LoVo (cell line): ENCODE measurements at places on chromosomes 16 and 17.

GRCh38 chr16:20214401-20214800 lies 112.9 kb downstream of the GP2 start:
- DNase-seq, result no peak

GRCh38 chr17:1156864-1157263 lies 22.9 kb downstream of the ABR start:
- no peak for DNase-seq

DNA sequence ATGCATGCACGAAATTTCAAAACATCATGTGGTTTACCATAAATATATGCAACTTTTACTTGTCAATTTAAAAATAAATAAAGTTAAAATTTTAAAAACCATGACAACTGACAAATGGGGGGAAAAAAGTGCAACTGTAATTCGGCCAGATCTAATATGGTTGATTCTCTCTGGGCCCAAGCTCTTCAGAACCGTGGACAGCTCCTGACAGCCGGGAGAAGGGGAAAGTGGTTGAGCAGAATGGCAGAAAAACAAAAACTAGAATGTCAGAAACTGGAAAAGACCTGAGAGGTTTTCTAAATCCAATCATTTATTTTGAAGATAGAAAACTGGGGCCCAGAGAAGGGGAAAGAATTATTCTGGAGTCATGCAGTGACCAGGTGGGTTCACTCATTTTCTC lies 126.6 kb downstream of the TMEM132E start:
- DNase-seq, result peak; percentile 21

- no peak for DNase-seq
Observed at GRCh38 chr16:31213877-31214707, at the start of gene TRIM72. TSS of gene TRIM72 (plus strand) at chr16:31214119. CDS start at chr16:31214739, 620 bp downstream.

GRCh38 chr16:87126403-87127025 lies 190.7 kb downstream of the C16orf95 start:
- no peak for DNase-seq

- no peak for DNase-seq
Observed at GRCh38 chr17:64472564-64472963, 23.6 kb downstream of the MILR1 start.

DNA sequence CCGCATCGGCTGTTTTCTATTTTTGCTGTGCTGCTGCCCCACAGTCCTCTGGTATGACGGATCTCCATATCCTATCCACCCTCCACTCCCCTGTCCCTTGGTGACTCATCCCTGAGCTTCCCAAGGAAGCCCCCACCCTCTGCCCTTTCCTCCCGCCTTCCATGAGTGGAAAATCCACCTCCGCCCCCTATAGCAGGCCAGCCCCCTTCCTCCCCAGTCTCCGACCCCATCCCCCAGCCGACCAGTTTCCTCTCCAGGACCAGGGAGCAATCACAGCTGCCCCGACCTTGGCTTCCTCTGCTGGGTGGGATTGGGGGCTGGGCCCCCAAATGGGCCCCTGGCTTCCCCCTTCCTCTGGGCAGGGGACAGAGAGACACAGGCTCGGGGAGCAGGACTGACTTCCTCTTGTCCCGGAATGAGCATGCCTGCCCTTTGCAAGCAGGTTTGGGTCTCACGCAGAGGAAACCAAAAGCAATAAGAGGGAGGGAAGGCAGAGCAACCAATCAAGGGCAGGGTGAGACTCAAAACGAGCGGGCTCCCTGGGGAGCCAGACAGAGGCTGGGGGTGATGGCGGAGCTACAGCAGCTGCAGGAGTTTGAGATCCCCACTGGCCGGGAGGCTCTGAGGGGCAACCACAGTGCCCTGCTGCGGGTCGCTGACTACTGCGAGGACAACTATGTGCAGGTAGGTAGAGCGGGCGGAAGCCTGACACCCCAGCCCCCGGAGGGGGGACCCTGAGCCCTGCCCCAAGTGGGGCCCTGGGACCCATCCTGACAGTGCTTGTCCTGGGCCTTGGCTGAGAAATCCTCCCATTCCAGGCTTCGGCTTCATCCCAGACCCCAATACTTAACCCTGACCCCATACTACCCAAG lies at the start of the genes ABI3 and GNGT2:
TSS of gene ABI3 (plus strand) at position 550 of the 872 bp plus-strand sequence. CDS start at position 568, 18 bp downstream.
TSS of gene GNGT2 (minus strand) at position 417 of the 872 bp plus-strand sequence. CDS start 3,152 bp downstream, outside the sequence.
- no peak for DNase-seq

DNA sequence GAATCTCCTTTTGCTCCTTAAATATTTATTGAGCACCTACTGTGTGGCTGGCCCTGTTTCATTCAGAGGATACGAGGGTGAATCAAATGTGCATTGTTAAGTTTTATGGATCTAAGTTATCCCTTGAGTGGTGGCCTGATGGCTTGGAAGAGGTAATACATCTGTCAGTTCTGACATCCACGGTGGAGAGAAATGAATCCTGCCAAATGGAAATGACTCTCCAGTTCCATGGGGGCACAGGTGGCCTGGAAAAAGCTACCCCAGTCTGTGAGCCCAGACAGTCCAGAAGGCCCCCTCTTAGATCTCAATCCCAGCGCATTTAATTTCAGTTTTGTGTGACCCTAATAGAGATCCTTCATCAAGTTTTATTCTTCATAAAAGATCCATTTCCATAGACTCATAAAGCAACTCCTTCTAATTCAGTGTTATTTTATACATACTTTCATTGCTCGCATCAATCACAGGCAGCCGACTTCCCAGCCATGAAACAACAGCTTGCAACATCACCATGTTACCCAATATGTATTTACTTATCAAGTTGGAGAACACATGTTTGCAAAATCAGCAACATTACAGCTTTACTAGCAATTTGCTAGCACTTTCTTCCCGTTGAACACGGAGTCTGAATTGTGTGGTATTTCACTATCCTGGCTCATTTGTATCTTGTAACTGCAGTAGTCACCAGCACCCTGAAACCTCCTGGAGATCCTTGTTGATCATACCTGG lies 334.8 kb upstream of the HSBP1 start:
- no peak for DNase-seq

GRCh38 chr17:68048996-68049395 lies 13.5 kb downstream of the KPNA2 start:
- DNase-seq, result no peak

DNA sequence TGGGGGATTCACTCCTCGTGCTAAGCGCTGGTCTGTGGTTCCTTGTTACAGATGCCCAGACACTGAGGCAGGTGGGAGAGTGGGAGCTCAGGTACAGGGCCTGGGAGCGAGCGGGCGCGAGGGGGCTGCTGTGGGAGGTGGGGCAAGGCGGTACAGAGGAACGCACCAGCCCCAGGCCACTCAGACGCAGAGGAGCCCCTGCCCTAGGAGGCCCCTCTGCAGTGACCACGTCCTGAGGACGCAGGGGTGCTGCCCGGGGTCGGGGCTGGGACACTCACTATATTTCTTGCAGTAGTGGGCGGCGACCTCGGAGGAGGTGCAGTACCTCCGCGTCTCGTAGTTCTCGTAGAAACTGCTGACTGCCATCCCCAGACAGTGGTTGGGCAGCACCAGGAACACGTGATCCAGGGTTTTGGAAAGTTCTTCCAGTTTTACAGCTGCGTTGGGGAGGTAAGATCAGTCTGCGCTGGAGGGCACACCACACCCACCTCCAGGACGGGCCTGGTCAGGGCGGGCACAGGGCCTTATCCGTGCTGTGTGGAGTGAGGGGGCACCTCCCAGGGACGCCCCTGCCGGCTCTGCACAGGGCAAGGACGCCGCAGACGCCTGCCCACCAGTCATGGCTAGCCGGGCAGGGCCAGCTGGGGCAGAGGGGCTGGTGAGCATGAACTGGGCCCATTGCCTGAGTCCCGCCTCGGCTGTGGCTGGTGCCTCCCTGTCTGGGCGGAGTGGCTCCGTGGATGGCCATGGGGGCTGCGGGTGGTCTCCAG lies 16.3 kb upstream of the RNPS1 start:
- no peak for DNase-seq

DNA sequence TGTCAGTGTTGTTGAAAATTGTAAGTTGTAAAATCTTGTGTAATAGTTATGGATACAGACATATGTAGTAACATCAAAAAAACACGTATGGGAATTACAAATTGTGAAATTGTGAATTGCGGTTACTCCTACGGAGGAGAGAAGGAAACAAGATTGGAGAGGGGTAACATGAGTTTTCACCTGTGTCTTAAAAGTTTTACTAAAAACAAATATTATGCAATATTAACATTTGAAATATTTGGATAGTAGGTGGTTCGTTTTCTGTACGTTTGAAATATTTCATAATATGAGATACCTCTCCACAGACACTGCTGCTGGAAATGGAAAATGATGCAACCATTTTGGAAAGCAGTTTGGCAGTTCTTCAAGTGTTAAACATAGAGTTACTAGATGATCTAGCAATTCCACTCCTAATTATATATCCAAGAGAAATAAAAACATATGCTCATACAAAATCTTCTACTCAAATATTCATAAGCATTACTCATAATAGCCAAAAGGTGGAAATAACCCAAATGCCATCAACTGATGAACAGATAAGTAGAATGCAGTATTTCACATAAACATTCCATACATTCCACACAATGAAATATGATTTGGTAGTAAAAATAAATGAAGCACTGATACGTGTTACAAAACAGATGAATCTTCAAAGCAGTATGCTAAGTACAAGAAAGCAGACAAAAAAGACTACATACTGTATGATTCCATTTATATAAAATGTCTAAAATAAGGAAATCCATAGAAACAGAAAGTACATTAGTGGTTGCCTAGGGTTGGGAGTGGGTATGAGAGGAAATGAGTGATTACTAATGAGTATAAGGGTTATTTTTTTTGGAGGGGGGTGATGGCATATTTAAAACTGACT lies 40.7 kb upstream of the ABCA10 start:
- no peak for DNase-seq

DNA sequence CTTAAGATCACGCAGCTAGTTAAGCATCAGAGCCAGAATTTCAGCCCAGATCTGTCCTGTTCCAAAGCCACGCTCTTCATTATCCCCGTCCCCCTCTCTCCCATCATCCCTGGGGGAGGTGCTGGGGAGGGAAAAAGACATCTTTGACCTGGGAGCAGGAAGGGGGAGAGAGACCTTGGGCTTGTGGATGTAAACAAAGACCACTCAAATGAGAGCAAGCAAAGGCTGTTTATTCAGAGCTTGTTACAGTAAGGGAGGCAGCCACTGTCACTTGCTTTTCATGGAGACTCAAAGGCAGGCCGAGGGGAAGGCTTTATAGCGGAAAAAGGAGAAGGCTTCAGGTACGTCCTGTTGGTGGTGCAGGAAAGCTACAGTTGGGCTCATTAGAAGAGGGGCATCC lies 3.5 kb upstream of the RPRML start:
- no peak for DNase-seq

GRCh38 chr16:30541502-30542329 lies 7.1 kb upstream of the ZNF747 start:
- no peak for DNase-seq

- no peak for DNase-seq
Observed at GRCh38 chr16:50812876-50813466, 71.1 kb downstream of the CYLD start.

- no peak for DNase-seq
Observed at GRCh38 chr17:27793168-27793905, 7.0 kb downstream of the NOS2 start.

DNA sequence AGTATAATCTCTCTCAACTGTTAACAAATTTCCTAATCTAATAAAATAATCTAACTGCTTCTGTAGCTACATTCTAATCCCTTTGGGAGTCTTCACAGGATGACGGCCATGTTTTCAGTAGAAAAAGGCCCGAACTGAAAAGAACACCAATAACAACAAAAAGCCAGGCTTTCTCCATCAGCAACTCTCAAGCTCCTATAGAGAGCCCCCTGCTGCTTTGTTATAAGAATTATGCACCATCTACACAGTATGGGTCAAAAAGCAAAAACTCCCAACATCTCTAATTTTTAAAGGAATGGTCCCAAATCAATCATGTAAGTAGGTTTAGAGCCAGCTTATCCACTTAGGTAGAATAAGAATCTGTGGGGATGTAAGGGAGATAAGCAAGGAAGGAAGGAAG lies 163.6 kb upstream of the C17orf78 start:
- no peak for DNase-seq

DNA sequence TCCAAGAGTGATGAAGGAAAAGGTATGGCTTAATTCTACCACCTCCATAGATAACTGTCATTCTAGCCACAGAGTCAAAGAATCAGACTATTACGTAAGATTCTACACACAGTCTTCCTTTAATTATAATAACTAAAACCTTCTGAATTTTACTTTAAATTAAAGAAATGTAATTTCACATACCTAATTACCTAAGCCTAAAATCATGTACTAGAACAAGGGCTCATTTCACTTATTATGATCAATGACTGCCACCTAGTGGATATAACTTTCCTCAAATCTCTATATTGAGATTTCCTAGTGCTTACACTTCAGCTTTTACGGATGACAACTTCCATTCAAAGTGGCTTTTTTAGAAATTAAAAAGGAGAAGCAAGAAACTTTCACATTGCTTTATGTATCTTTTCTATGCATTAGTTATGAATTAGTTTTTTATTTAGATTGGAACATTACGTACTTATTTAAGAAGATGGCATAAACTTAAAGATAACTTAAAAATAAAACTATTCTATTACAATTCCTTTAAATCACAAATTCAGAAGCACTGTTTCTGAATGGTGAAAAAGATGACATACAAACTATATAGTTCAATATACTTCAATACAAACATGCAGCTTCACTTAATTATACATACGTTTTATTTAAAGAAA lies 18.2 kb upstream of the ABCA10 start:
- peak; percentile 55 for DNase-seq

DNA sequence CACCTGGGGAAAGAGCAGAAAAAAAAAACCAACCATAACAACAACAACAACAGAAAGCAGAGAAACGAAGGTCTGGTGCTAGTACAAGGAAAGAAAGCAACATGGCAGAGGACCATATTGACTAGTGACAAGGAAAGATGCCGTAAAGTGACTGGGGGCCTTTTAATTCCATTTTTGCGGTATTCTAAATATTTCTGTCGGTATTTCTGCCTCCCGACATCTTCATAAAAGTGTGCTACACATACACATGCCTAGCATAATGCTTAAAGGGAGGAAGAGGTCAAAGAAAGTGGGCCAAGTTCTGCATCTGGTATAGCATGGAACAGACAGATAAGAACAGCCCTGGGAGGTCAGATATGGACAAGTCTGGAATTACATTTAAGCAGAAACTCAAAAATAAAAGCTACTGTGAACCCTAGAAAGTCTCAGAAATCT lies 19.5 kb upstream of the RNF43 start:
- no peak for DNase-seq

DNA sequence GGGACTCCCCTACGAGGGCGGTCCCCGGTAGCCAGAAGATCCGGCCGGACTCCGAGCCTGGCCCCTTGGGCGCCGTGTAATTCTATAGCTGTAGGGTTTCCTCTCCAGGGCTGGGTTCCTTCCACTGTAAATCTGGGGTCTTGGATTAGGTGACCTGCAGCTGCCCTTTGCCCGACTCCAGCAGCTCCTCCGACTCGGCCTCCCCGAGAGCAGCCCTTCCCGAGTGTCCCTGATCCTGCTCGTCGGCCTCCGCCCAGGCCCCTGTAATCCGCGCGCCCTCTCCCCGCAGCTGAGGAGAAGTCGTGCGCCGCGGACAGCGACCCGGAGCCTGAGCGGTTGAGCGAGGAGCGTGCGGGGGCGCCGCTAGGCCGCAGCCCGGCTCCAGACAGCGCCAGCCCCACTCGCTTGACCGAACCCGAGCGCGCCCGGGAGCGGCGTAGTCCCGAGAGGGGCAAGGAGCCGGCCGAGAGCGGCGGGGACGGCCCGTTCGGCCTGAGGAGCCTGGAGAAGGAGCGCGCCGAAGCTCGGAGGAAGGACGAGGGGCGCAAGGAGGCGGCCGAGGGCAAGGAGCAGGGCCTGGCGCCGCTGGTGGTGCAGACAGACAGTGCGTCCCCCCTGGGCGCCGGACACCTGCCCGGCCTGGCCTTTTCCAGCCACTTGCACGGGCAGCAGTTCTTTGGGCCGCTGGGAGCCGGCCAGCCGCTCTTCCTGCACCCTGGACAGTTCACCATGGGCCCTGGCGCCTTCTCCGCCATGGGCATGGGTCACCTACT lies 5.5 kb downstream of the TBX2 start:
- no peak for DNase-seq

GRCh38 chr17:48478224-48479013 lies 48.4 kb upstream of the SKAP1 start:
- DNase-seq, result no peak
